ENCODE measurements at places on chromosomes 2 and 18.

DNA sequence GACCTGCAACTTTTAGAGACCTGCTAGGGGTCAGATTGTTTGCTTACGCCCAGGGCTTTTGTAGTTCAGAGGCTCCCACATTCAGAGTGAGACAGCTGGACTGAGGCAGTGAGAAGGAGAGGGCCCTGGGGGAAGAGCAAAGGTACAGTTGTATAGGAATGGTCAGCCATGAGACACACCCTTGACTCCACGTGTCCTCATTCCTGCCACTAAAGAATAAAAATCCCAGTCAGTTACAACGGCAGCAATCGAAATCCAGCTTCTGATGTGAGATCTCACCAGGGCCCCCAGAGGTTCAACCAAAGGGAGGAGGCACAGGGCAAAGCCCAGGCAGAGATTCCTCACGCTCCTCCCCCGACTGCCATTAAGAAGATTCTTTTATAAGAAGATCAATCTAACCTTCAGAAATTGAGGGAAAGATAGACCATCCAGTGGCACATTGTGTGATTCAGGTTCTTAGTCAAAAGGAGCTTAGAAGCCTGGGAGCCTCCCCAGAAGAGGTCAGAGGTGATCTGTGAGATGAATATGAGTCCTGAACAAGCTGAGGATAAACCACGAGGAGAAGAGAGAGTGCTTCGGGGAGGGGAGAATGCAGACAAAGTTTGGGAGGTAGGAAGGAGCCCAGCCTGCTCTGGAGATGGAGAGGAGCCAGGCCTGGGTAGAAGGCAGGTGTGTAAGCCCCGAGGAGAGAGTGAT, 317.0 kb downstream of the CYP26B1 start:
- DNase-seq = no peak

GRCh38 chr2:24359129-24360049, 947 bp downstream of the ITSN2 start:
- DNase-seq = no peak

GRCh38 chr18:62964432-62964831, 249.1 kb downstream of the PHLPP1 start:
- DNase-seq = no peak

- DNase-seq = no peak
Measured at GRCh38 chr18:79167526-79168190, 98.5 kb downstream of the ATP9B start.

GRCh38 chr2:82650038-82650437, 1809.0 kb downstream of the SUCLG1 start:
- DNase-seq = no peak

- no peak for DNase-seq
Measured at GRCh38 chr2:97005353-97005752, 19.0 kb upstream of the FAM178B start.

- DNase-seq = no peak
Measured at GRCh38 chr2:96427917-96428316, 77.2 kb downstream of the NEURL3 start.

DNA sequence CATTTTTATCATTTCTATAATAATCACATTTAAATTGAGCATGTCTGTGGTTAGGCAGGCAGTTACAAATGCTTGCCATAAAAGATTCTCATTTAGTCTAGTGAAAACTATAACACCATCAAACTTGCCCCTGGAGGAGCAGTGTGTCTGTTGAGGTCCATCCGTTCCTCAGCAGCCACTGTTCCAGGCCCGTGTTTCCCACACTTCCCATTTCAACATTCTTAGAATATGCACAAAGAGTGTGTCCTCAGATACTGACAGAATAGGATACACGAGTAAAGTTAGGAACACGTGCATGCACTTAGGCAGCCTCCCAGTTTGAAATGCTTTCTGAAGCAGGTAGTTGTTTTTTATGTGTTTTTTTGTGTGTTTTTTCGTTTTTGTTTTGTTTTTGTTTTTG, 39.9 kb downstream of the NCK2 start:
- no peak for DNase-seq

DNA sequence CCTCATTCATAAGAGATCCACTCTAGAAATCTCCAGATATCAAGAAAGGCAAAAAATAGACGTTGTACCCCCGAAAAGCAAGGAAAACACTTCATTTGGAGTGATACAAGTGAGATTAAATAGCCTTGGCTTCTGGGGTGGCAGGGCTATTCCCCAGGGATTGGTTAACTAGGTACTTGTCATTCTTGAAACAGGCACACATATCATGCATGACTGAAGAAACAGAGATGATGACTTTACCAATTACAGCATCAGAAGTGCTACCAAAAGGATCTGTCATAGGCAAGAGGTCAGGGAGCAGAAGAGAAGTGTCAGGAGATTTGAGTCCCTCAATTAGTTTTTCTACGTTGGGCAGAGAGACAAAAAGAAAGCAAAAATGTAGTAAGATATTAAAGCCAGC, 45.2 kb upstream of the NFU1 start:
- peak; percentile 39 for DNase-seq

GRCh38 chr18:72866901-72867745, 664 bp downstream of the NETO1 start:
- DNase-seq = no peak

- DNase-seq = no peak
Measured at GRCh38 chr2:217664761-217665160, 338.0 kb downstream of the TNS1 start.

GRCh38 chr2:151728804-151729414, 5.4 kb downstream of the NEB start:
- no peak for DNase-seq

Measured in NCI-H187 (cell line).